ENCODE measurements at places on chromosomes 13 and 19.

GRCh38 chr13:30027569-30028455, 177.4 kb upstream of the UBL3 start:
- DNase-seq = no peak

DNA sequence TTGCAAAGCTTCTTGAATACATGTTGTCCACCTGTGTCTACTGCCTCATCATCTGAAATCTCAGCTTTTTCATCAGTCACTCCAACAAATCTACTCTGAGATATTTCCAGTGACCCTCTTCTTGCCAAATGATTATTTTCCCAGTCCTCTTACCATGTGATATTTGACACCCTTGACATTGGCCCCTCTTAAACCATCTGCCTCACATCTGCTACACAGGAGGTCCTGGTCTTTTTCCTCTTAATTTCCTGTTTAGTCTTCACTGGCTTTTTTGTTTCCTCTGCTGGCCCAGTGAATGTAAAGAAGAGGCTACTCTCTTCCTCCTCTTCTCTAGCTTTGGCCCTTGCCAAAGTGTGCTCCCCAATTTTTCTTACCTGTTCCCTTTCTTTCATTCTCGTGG, 218.7 kb downstream of the DNAJC15 start:
- no peak for DNase-seq

- no peak for DNase-seq
Observed at GRCh38 chr19:40149501-40149900, 41.7 kb upstream of the MAP3K10 start.

DNA sequence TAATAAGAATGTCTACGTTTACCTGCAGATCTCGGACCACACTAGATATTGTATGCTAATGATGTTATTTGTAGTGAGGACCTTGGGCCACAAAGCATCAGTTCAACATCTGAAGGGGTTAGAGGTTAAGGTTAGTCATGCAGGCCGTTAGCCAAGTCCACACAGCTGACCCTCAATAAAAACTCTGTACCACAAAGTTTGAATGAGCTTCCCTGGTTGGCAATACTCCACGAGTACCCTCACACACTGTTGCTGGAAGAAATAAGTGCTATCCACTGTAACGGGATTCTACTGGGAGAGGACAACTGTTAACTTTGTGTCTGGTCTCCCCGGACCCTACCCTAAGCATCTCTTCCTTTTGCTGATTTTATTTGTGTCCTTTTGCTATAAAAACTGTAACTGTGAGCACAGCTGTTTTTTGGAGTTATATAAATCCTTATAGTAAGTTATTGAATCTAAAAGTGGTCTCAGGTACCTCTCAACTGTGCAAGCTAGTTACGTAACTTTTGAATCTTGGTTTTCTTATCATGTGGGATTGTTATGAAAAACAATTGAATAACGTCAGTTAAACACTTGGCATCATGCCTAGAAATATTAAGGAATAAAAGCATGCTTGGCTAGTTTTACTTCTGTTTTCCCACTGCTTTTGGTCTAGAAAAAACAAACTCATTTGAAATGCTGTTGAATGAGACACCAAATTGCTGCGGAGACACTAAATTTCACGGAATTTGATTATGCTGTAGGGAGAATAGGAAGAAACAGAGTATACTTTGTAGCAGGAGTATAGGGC, 181.5 kb downstream of the DNAJC3 start:
- DNase-seq = no peak

- no peak for DNase-seq
Observed at GRCh38 chr19:50512112-50512998, 1.4 kb downstream of the ASPDH start.

Data from activated CD8-positive, alpha-beta memory T cell treated with anti-CD3 and anti-CD28 coated beads for 4 hours (primary cell).